NCI-H187 treated with DMSO at 0.1 percent for 48 hours (cell line): ENCODE measurements at places on chromosomes 11 and 22.

DNA sequence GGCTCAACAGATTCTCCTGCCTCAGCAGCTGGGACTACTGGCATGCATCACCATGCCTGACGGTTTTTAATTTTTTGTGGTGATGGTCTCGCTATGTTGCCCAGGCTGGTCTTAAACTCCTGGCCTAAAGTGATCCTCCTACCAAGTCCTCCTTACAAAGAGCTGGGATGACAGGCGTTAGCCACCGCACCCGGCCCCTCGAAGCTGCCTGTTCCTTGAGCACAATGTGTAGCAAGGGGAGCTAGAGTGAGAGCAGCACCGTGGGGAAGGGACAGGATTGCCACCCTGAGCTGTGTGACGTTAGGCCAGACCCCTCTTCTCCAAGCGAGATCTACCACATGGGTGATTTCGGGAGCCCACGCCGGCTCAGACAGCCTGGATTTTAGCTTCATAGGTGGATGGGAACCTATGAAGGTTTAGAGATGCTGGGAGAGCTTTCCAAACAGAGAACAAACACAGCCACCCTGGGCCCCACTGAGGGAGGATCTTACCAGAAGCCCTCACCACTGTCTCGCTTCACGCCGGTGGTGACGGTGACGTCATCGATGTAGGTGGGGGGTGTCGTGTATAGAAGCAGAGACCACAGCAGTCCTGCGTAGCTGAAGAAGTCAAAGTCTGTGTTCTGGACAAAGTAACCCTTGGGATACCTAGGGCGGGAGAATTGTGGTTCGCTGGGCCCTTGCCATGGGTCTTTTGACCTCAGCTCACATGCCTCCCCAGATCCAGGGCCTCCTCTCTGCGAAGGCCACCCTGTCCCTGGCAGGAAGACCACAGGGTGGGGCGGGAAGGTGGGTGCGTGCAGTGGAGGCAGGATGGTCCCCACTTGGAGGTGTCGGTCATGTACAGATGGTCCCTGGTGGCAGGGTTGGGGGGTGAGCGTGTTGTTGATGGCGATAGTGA is 23.1 kb downstream of the RGL4 start:
- DNase-seq, result no peak

DNA sequence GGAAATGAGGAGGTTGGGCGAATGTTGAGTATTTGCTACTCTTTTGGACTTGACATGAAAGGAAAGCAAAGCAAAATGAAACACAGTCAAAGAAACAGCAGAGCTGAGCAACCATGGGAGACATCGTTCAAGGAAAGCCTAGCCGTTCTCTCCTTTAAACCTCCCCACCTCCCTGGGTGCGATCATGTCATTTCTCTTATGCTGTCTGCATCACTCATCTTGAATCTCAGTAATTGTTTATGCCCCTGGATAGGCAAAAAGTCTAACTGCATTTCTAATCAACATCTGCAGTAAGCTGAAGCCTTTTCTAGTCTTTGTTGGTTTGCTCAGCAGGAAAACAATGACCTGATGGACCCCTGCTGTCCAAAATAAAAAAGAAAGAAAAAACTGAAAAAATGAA is 107.0 kb downstream of the MSANTD4 start:
- DNase-seq, result no peak

DNA sequence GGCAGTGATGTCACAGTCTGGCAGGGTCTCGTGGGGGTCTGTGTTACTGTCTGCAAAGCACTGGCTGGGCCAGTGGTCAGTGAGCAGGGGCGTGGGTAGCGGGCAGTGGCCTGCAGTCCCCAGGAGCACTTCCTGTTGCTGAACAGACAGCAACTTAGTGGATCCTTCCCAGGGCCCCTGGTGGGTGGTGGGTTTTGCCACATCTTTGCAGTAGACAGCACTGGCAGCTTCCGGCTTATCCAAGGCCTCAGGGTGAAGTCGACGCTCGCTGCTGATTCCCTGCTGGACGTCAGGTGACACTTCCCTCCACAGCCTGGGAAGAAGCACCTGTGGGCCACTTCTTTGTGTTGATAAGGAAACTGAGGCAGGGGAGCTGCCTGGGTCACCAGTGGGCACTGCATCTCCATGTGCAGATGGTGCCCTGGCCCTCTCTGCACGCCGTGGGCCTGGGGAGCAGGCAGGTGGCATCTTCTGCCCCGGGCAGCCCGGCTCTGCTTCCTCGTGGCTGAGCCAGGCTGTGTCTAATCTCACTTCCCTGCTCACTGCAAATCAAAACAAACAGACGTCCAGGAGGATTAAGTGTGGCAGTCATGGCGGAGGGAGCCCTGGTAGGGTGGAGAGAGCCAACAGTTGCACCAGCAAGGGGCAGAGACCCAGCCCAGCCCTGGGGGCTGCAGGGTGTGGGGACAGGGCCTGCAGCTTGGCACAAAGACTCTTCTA is 79.8 kb downstream of the KCNQ1 start:
- no peak for DNase-seq

- DNase-seq, result no peak
These were observed 258.9 kb downstream of the BUD13 start for GRCh38 chr11:116513894-116514293.

DNA sequence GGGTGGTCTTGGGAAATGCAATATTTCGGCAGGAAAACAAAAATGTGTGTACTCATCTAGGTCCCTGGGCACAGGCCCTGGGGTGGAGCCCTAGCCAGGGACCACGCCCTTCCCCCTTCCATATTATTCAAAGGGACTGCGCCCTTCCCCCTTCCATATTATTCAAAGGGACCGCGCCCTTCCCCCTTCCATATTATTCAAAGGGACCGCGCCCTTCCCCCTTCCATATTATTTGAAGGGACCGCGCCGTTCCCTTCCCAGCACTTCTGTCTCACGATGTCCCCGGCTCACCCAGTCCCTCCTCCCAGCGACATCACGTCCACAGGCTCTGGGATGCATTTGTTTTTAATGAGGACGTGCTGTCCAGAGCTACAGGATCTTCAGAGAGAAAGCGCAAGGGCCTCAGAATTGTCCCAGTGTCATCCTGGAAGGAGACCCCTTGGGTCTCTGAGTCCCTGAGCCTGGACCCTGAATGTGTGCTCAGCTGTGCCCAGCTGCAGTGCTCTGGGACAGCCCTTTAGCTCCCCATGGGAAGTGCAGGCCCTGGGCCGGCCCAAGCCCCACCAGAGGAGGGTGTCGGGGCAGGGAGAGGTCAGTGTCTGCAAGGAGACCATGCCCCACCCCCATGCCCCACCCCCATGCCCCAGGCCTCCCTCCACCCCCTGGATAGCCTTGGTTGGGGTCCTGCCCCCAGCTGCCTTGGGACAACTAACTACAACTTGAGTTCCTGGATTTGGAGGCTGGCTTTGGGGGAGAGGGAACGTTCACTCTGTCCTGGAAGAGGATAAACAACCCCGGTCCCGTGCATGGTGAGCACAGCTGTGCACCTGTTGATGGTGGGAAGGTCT is 810.0 kb downstream of the BRD1 start:
- no peak for DNase-seq

DNA sequence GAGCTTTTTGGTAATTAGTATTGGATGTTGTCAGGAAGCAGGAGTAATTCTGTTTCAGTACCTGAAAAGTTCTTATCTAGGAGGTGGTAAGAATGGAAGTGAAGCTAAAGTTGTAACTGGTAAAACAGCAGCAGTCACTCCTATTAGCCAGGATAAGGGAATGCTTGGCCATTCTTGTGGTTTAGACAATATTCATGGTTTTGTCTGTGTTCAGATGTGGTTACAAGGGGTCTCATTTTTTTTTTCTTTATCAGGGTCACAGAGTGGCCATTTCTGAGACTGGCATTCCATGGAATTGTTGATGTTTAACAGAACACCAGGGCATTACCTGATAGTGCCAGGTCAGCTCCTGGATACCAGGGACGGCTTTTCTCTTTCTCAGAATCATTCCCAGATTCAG is 23.8 kb downstream of the TAF1D start:
- DNase-seq, result no peak

DNA sequence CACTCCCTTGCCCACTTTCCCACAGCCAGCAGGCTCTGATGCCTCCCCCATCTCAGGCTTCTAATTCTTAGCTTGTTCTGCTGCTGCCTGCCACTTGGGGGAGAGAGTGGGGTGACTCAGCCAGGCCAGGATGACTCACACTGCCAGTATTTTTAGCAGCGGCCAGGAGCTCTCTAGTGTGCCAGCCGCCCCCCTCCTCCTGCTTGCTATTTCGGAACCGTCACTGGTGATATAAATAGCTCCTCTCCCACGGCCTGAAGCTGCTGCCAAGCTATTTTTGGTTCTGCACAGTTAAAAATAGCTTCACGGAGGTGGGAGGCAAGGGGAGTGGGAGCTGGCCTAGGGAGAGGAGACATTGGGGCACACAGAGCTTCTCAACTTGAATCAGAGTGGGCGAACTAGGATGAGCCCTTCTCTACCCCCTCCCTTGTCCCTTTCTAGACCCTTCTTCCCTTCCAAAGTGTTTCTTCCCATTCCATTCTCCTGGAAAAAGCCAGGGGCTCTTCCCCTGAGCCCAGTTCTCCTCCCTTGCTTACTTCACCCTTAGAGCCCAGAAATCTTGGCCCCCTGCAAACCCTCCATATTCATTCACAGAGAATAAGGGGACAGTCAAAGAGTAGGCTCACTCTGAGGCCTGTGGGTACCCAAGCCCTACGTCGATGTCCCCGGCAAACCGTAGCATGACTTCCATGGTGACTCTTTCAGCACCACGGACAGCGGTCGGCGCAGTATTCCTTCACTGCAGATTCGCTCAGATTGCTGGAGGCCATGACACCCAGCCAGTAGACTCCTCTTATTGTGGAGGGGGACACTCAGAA is 2.5 kb upstream of the NPAS4 start:
- no peak for DNase-seq

GRCh38 chr11:64753380-64754123 is 6.2 kb downstream of the PYGM start:
- DNase-seq, result no peak

DNA sequence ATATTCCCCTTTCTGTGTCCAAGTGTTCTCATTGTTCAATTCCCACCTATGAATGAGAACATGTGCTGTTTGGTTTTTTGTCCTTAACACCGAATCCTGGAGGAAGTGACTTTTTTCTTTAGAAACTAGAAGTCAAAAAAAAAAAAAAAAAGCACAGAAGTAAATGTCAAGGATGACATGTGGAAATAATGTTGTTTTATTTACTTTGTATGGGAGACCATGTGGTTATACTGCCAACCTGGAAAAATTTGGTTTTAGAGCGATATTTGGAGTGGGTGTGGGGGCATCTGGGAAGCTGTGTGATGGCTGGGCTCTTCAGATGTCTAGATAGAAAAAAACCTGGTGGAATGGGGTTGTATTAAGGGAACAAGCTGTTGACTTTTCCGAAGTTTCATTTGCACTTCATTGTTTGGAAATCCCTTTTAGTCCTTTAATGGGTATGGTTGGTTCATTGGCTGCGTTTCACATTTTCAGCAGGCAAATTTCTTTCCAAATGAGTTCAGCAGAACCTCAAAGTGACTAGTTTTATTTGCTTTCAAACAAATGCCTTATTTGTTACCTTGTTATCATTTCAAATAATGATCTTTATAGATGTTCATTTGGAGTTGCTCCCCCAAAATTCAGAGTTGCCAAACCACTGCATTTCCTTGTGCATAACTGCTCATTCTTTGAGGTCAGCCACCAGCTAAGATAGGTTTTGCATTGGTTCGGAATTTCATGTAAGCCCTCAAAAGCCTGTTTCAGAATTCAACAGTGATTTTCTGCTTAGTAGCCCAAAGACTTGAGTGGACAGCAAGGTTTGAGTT is 508.2 kb downstream of the METTL15 start:
- no peak for DNase-seq

- DNase-seq, result no peak
These were observed 4.3 kb upstream of the PARVB start for GRCh38 chr22:44019846-44020245.

- no peak for DNase-seq
These were observed 13.4 kb downstream of the SYT7 start for GRCh38 chr11:61567286-61568061.

- no peak for DNase-seq
These were observed 737 bp downstream of the BCL2L13 start for GRCh38 chr22:17639247-17639741.

GRCh38 chr22:32735526-32735925 is 66.0 kb upstream of the TIMP3 start:
- no peak for DNase-seq

DNA sequence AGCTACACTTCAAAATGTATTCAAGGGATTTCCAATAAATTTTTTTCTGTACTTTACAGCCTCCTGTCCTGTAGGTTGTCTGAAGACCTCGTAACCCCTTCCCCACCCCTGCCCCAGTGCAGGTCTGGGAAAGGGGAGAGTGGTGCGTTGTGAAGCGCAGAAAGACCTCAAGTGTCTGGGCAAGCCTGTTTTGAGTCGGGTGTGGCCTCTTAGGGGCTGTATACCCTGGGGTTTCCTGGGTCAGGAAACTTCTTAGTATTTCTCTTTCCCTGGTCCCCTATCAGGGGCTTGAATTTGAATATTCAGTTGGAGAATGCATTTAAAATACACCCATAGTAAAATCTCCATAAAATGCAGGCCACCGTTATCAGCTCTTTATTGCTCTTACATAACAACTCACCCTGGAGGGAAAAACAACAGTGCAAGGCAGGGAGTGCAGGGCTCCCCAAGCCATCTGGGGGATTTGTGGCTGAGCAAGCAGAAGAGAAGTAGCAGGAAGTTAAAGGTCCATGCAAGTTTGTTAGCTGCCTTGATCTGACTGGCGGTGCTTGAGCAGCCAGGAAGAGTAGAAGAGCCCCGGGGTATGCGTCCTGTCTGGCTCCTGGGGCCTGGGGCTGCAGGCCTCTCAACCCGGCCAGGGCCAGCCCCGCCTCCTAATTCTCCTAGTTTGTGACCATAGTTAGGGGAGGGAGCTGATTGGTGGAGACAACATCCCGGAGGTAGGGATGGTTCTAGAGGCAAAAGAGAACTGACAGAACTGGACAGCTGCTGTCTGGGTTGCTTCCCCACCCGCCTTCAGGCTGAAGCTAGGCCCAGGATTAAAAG is 25.7 kb downstream of the ARHGAP1 start:
- DNase-seq, result no peak

DNA sequence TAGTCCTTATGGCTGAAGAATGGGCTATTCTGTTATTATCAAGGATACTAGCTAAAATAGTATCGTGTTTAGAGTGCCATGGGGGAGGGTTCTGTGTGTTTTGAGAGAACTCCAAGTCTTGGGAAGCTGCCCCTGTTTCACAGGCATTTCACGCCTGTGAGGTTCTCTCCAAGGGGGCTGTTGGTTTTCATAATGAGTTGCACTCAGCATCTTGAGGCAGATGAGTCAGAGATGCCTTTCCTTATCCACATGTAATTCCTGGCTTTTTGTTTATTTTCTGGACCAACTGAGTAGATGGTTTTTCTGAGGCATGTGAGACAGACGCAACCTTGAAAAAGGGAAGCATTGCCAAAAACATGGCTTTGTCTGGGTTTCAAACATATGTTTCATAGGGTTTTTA is 203.7 kb downstream of the ARHGAP42 start:
- DNase-seq, result no peak

GRCh38 chr22:24752088-24752623 is 22.4 kb downstream of the PIWIL3 start:
- DNase-seq, result no peak

- no peak for DNase-seq
These were observed 123.3 kb upstream of the LUZP2 start for GRCh38 chr11:24373516-24373915.
